WTC11 (cell line): ENCODE measurements at places on chromosomes 2 and 18. TPM values are rescaled to one million over a fixed set of nuclear protein-coding genes. Genes with fewer than 3 reads are reported as not detected.

DNA sequence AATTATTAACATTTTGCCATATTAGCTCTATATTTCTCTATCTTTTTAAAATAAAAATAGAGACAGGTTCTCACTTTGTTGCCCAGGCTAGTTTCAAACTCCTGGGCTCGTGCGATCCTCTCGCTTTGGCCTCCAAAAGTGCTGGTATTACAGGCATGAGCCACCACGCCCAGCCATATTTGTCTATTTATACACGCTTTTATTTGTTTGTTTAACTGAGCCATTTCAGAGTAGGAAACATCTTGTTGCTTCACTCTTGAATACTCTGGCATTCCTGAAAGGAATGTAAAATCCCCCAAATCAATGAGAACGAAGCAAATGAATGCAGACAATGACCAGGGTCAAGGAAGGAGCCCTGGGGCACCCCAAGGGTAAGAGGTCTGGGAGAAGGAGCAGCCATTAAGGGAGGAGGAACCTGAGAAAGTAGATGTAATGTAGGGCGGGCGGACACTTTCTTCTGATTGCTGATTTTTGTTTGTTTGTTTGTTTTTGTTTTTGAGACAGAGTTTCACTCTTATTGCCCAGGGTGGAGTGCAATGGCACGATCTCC lies 31.7 kb upstream of the RAB1A start:
- H3K4me1 ChIP-seq = peaks cover 9% of the 10 kb centered on the region
- H3K27ac ChIP-seq = no peak overlapping the region
- DNase-seq = no peak
- H3K36me3 ChIP-seq = no peaks in the 10 kb centered on the region

HOXD10 gene
- not detected in 3 replicates for total RNA-seq

DNA sequence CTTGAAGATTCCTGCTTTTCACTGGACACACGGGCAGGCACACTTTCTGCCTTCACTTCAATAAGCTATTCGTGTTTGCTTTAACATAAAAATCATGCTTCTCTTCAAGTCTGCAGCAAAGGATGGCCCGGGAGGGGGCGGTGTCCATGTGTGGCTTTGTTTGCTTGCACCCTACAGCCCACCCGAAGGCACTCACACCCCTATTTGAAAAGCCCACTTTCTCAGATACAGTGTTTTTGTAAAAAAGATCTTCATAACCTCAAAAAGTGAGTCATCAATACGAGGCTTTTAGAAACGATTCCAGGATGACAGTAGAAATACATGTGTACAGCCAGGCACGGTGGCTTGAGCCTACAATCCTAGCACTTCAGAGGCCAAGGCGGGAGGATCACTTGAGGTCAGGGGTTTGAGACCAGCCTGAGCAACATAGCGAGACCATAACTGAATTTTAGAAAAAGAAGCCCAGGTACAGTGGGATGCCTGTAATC lies 36.5 kb upstream of the HPCAL1 start:
- no peaks in the 10 kb centered on the region; the same call in none of the 2 replicates for H3K4me1 ChIP-seq
- no peak overlapping the region for H3K4me3 ChIP-seq
- DNase-seq = peak; percentile 1
- no peak overlapping the region for H3K27ac ChIP-seq
- no peaks in the 10 kb centered on the region for H3K36me3 ChIP-seq

TMEM127 gene
- 22.9 to 25.6 TPM (median 24.7 TPM) in 3 replicates for total RNA-seq

MBD1 gene
- total RNA-seq = 47.6 to 53.4 TPM (median 48.4 TPM) in 3 replicates

DNA sequence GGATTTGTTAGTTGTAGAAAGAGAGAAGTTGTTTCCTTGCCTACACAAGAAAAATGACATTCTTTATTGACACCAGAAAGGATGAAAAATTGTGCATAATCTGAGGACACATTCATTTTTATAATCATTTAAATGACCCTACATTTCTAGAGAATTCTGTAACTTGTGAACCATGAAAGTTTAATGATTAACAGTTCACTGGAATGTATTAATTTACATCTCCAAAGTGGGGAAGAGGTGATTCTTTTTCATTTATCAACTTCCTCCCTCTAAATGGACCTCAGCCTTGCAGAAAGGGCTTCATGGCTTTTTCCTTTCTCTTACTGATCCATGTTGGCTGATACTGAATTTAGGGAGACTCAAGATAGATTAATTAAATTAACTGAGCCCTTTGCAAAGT lies 565.2 kb upstream of the LINC00305 start:
- H3K4me3 ChIP-seq = no peak overlapping the region
- H3K27ac ChIP-seq = no peak overlapping the region
- H3K27me3 ChIP-seq = no peaks in the 10 kb centered on the region
- no peak for DNase-seq
- H3K36me3 ChIP-seq = no peaks in the 10 kb centered on the region
